ENCODE measurements at places on chromosomes 2 and 18.

- no peak for DNase-seq
Measured at GRCh38 chr2:171345971-171346722, 87.6 kb downstream of the METTL8 start.

GRCh38 chr18:11963991-11964484 is 17.3 kb upstream of the IMPA2 start:
- DNase-seq, result no peak

GRCh38 chr2:157760949-157761348 is 115.2 kb downstream of the ACVR1 start:
- no peak for DNase-seq

GRCh38 chr2:112547333-112547732 is 5.1 kb downstream of the POLR1B start:
- DNase-seq, result no peak

DNA sequence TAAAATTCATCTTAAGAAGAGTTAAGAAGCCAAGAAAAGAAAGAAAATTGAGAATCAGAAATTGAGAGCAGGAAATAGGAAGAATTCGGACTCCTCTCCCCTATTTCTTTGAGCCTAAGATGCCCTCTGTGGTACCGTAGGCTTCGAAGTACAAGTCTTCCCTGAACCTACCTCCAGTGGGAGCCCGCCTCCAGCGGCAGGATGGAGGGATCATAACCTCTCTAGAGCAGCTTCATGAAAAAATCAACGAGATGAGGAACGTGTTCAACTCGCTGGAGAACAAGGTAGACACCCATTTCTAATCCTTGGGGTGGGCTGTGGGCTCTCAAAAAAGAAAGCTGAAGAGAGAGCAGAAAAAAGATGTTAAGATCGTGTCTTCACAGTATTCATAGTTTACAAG is 36.3 kb downstream of the ARHGEF33 start:
- DNase-seq, result no peak

DNA sequence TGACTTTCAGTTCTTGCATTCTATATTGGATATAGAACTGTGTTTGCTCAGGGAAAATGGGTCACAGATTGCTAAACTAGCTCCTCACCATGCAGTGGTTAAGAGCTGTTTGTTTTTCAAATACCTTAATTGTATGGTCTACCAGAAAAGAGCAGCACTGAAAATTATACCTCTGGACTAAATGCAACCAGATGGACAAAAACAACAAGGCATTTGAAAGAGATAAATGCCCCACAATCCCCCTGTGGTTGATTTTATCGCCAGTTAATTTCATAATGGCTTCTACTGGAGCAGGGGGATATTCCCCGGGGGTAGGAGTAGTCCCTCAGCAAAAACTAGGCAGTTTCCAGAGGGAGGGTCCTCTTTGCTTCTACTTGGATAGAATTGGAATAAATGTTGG is 267.9 kb upstream of the TNP1 start:
- DNase-seq, result no peak

Data from dorsolateral prefrontal cortex (tissue), 122 donors.